ENCODE measurements at places on chromosomes 3 and 15.

DNA sequence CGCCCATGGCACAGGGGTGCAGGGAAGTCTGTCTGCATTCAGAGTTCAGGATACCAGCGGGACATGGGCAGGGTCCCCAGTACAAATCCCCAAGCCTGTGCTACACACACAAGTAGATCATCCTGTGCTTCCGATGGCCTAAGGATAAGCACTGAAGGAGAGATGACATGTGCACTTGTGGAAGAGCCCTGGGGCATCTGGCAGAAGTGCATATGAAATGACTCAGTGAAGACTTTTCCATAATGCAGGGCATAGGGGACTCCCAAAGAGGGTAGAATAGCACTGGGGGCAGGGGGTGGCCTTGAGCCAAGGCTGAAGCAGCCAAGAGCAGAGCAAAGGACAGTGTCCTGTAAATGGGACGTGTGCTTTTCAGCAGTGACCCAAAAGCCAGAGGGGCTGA, 22.9 kb downstream of the ADAMTS17 start:
- no peak for DNase-seq

- no peak for DNase-seq
Measured at GRCh38 chr15:74201710-74202420, 722 bp downstream of the STRA6 start.

- peak; percentile 72 for DNase-seq
Measured at GRCh38 chr3:42601896-42602581, 1.6 kb downstream of the NKTR start.

DNA sequence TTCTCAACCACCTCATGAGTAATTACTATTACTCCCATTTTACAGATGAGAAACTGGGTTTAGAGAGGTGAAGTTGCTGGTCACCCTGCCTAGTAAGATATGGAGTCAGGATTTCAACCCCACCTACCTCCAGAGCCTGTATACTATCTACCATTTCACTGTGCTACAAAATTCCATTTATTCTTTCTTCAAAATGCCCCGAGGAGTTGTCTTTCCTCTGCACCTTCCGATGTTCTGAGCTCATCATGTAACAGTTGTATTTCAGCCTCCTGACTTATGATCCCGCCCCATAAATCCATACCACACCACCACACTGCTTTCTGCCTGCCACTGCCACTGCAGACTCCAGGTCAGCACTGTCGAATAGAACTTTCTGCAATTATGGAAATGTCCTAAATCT, 71.3 kb upstream of the SLC25A36 start:
- DNase-seq = no peak

GRCh38 chr3:176920766-176921160, 276.5 kb downstream of the TBL1XR1 start:
- no peak for DNase-seq
